ENCODE measurements at places on chromosomes 11 and 22. TPM values are rescaled to one million over a fixed set of nuclear protein-coding genes. Genes with fewer than 3 reads are reported as not detected.

Gene TRMU
- total RNA-seq, result 33.5 TPM

Gene ZNF74
- 12.3 TPM for total RNA-seq

DNA sequence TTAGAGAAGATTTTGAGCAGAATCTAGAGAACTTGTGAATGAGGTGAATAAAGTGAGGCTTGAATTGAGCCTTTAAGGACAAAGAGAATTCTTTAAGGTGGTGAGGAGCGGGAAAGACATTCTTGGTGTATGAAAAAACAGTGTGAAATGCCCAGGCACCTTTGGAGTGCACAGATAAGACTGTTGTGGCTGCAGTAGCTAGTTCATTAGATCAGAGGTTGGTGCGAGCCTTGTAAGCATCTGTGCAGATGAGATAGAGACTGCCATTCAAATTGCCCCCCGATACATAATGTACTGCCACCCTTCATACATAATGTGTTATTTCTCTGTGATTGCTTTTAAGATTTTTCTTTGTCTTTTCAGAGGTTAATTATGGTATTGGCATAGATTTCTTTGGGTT lies 31.3 kb downstream of the ATXN10 start:
- no peak for DNase-seq

DNA sequence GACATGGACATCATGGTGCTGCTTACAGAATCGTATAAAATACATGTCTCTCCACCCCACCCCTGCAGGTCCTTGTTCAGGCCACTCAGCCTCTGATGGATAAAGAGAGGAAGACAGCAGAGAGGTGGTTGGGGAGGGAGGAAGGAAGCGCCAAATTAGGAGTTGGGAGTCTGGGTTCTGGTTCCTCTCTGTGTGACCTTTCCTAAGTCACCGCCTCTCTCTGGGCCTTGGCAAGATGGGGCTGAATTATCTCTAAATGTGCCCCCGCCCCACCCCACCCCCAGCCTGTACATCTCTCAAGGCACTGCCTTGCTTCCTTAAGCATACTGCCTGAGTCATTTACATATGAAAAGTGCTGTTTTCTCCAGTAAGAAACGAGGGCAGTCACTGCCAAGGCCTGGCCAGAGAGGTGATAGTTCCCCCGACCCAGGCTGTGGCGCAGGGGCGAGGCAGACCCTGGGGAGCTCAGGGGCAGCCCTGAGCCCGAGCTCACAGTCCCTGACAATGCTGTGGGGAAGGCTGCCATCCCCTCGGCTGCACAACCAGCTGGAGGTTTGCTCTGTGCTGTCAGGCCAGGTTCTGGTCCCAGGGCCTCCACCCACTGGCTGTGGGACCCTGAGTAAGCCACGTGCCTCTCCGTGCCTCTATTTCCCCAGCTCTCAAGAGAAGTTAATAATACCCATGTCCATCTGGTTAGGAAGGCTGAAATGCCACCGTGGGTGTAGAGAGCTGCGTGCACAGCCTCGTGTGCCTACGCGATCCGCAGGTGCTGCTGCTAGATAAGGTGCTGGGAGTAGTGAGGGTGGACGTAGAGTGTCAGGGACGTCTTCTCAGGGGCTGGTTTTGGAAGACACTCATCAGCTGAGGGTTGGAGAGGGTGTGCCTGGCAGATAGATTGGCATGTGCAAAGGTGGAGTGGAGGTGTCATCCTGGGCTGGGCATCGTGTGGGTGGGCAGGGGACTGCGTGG lies 55.3 kb downstream of the CACNA1I start:
- no peak for DNase-seq

DNA sequence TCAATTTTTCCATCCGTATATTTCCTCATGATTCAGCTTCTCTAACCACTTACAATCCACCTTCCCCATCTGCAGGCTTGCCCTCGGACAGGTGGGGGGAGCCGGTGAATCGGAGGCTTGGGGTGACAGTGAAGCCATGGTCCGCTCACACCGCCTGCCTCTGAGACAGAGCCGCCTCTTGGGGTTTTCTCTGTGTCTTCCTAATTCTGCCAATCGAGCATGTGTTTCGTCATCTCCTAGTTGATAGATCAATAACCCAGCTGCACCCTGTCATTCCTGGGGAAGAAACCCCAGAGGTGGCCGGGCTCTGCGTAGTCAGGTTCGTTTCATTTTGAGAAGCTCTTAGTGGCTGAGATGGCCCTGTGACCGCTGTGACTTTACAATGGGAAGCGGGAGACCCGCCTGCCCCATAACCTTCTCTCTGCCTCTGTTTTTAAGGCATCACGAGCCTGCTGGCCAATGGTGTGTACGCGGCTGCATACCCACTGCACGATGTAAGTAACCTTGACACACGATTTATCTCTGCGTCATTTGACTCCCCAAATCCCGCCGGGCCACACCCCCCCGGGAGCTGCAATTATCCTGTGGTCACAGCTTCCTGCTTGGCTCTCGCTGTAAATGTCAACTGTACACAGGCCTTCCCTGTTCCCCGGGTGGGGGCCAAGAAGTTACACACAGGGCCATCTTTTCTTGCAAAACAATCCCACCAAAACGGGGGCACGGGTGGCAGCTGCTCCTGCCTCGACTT lies 33.3 kb downstream of the ANO1 start:
- no peak for DNase-seq

DNA sequence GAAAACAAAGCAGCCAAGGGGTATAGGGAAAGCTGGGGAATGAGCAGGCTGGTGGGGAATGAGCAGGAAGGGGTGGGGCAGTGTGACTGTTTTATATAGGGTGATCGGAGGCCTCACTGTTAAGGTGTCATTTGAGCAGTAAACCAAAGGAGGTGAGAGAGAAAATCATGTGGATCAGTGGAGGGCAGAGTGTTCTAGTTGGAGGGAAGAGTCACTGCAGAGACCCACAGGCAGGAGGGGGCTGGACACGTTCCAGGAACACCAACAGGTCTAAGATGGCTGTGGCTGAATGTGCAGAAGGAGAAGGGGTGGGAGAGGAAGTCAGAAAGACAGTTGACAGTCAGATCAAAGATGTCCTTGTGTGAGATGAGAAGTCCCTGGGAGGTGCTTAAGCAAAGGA lies 103.8 kb downstream of the ENTHD1 start:
- DNase-seq, result no peak

GRCh38 chr22:30327864-30328345 lies 1.2 kb upstream of the TBC1D10A start:
- DNase-seq, result no peak

GRCh38 chr11:67667490-67668191 lies 6.8 kb downstream of the ALDH3B2 start:
- no peak for DNase-seq

- DNase-seq, result peak; percentile 79
These were observed 77.9 kb upstream of the TOP3B start for GRCh38 chr22:22060200-22061084.

DNA sequence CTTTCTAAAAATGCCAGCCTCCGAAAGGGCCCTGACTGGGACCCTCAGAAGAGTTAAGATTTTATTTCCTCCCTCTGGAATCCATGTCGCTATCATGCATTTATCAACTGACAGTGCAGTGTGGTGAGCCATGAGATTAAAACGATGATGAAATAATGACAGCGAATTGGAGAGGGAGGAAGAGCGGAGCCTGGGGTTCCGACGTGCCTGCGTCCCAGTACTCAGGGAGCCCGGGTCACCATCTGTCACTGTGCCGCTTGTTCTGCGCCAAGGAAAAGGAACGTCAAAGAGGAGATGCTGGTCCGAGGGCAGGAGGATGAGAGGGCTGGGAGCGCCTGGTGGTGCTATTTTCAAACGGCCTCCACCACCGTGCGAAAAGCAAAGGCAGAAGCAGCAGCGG lies 46.2 kb downstream of the MACROD1 start:
- DNase-seq, result no peak

- no peak for DNase-seq
These were observed 4.3 kb downstream of the LRFN4 start for GRCh38 chr11:66861038-66861773.
